K562 (cell line): ENCODE measurements at places on chromosomes 7 and 10.

- no peak for DNase-seq
Observed at GRCh38 chr7:4238861-4239260, 443.2 kb upstream of the FOXK1 start.

DNA sequence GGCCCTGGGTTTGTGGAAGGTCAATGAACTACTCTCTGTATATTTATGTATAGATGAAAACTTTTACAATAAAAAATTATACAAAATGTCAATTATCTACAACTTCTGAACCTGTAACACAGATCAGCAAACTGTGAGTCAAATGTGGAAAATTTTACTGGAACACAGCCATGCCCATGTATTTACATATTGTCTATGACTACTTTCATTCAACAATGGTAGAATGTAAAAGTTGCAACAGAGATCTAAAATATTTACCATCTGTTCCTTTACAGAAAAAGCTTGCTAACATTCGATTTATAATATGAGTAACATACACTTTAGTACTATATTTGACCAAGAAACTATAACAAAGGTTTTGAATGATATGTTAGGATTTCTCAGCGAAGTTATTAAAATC is 481.6 kb downstream of the PARD3 start:
- no peak for DNase-seq

DNA sequence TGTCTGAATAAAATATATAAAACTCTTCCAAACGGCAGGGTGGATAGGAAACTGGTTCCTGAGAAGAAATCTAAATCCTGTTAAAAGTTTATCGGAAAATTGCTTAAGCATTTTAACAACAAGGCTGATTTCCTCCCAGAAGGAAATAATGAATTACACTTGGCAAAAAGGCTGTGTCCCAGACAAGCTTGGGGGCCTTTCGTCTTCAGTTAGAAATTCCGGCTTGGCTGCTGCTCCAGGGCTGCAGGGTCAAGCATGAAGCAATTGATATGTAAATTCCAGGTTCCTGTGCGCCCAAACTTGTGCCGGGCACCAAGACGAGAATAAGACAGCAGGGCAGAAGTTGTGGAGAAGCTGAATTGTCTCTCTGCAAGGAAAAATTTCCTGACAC is 38.0 kb upstream of the LBX1 start:
- no peak for DNase-seq

DNA sequence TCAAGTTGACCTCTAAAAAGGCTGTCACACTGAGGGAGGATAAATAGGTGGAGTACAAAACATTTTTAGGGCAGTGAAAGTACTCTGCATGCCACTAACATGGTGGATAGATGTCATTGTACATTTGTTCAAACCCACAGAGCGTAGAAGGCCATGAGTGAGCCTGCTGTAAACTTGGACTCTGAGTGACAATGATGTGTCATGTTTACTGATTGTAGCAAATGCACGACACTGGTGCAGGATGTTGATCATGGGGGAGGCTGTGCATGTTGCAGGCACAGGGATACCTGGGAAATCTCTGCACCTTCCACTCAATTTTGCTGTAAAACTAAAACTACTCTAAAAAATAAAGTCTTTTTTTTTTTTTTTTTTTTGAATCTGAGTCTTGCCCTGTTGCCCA is 52.5 kb upstream of the GRID1 start:
- DNase-seq, result no peak

- no peak for DNase-seq
Observed at GRCh38 chr7:28225576-28225975, 45.0 kb upstream of the JAZF1 start.

- DNase-seq, result no peak
Observed at GRCh38 chr10:129029051-129029450, 438.0 kb upstream of the MGMT start.

DNA sequence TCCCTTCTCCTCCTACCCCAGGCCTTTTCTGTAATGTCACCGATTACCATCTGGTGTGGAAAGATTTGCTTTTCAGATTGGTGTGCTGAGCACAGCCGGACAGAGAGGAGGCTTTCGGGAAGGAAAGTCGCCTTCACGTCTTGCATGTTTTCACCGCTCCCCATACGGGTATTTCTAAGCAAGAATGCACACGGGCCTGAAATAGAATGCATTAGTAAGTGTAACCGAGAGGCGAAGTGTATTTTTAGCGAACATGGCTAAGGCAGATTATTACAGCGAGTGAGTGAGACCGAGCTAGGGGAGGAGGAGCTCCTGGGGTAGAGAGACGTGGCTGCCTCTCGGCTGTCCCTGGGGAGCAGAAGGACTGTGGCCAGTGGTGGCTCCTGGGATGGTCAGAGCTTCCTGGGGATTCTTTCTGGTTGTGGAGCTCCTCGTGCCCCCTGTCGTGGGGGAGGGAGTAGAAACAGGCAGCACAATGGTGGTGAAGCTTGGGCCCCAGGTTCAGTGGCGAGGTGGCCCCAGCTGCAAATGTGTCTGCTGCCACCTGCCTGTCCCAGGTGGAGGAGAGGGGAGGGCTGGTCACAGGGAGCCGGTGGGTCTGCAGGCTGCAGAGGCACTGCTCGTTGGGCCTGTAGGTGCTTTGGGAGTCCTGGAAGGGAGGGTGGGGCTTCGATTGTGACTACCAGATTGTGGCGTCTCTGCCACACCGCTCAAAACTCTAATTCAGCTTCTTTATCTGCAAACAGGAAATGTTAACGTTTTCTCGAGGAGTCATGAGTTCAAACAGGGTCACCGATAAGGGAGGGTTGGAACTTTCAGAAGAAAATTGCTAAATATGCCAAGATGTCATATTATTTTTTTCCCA is 135.8 kb downstream of the CAMK1D start:
- no peak for DNase-seq

DNA sequence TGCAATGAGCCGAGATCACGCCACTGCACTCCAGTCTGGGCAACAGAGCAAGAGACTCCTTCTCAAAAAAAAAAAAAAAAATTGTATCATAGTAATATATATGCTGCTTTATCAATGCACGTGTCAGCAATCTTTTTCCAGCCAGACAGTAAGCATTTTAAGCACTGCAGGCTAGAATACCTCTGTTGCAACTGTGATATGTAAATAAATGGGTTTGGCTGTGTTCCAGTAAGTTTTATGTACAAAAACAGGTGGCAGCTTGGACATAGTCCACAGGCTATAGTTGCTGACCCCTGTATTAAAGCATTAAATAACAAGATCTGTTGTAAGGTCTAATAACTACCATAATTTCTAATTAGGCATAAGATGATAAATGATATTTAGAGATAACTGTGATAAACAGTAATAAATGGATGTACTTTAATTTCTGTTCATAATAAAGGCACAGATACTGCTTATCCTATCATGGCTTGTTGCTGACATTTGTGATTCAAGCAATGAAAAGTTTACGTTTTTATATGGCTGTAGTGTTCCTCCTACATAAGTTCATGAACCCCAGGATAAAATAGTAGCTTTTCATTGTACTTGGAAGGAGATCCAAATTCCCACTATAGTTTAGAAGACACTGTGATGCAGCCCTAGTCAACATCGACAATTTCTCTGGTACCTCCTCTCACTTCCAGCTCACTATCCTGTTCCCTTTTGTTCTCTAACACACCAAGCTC is 161.4 kb downstream of the ELMO1 start:
- no peak for DNase-seq

- no peak for DNase-seq
Observed at GRCh38 chr10:62231371-62231770, 37.3 kb downstream of the RTKN2 start.

- no peak for DNase-seq
Observed at GRCh38 chr7:100786323-100786722, 41.0 kb downstream of the EPHB4 start.

- DNase-seq, result no peak
Observed at GRCh38 chr10:129679207-129679606, 212.2 kb downstream of the MGMT start.

GRCh38 chr10:72552857-72553256 is 73.0 kb downstream of the MICU1 start:
- DNase-seq, result no peak

- DNase-seq, result no peak
Observed at GRCh38 chr10:78700816-78701520, 367.8 kb upstream of the ZMIZ1 start.

GRCh38 chr7:105837765-105838626 is 38.4 kb downstream of the ATXN7L1 start:
- no peak for DNase-seq

- no peak for DNase-seq
Observed at GRCh38 chr10:120186506-120186905, 270.5 kb upstream of the PLPP4 start.

GRCh38 chr10:29522061-29522855 is 112.5 kb downstream of the SVIL start:
- no peak for DNase-seq

DNA sequence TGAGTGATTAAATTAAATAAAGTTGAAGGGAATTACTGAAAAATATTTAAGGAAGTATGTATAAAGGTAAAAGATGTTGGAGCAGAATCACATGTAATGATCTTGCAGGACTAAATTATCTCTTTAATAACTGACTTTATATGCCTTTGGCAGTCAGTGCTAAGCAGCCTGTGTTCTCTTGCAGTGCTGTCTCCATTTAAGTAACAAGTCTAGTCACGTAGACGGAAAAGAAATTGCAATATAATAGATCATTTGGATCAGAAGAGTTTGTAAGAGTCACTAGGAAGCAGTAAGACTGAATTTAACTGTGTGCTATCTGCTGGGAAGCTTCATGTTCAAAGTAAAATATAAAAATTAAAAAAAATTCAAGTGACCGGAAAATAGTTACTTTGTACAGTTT is 21.4 kb downstream of the BZW2 start:
- no peak for DNase-seq

DNA sequence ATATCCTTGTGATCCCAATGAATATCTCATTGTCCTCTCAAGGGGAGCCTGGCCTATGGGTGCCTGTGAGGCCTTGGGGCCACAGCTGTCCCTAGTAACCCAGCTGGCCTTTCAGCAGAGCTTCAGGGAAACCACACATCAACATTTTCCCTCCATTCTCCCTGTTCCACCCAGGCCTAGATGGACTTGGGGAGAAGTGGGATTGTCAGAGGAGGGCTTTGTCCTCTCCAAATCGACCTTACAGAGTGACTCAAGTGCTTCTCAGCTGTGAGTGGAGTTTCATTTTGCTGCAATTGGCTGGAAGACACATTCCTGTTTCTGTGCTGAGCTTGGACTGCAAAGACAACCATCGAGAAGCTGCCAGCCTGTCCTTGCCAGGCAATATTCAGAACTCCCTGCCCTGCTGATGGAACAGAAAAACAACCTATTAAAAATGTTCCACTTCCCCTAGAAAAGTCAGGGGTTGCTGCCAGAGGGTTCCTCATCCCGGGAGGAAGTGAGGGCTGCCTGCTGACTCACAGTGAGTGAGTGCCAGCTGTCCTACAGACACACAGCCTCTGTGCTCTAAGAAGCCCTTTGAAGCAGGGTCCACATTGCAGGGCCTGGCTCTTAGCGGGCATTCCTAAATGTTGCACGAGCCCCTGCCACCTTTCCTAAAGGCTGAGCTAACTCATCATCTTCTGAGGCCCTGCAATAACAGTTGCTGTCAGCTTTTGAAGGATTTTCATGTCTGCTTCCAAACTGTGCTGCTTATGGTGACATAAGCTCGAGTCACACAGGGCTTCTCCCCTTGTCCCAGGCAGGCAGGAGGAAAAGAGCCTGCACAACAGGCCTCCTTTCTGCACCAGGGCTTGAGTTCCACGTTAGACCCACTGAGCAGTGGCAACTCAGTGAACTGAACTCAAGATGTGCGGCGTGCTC is 20.5 kb downstream of the STRA8 start:
- DNase-seq, result no peak

DNA sequence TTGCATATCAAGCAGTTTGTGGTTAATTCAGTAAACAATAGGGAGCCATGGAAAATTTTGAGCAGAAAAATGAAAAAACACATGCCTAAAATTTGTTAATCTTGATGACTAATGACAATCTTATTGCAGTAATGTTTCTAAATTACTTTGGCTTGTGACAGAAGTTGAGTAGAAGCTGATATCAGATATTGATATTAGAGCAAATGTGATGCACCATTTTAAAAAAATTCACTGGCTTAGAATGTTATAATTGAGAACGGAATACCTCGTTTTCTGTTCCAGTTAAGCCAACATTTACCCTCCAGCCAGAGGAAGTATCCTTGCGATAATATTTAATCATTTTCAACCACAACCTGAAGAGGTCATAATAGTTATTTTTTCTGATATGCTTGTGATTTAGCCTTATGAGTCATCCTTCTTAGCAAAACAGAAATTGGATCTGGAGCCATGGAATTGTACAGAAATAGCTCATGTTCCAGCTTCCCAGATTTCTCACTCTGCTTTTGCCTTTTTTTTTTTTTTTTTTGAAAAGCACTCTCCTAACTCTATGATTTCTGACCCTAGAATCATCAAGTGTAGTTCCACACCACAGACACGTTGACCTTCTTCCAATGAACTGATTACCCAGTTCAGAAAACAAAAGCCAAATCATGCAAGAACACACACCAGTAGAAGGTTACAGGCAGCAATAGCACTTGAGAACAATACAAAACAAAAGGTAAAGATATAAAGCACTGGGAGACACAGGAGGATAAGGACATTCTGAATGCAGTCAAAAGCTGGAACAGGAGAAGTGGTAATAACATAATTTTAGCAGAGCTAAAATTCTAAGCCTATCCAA is 96.8 kb upstream of the PHYHIPL start:
- no peak for DNase-seq

DNA sequence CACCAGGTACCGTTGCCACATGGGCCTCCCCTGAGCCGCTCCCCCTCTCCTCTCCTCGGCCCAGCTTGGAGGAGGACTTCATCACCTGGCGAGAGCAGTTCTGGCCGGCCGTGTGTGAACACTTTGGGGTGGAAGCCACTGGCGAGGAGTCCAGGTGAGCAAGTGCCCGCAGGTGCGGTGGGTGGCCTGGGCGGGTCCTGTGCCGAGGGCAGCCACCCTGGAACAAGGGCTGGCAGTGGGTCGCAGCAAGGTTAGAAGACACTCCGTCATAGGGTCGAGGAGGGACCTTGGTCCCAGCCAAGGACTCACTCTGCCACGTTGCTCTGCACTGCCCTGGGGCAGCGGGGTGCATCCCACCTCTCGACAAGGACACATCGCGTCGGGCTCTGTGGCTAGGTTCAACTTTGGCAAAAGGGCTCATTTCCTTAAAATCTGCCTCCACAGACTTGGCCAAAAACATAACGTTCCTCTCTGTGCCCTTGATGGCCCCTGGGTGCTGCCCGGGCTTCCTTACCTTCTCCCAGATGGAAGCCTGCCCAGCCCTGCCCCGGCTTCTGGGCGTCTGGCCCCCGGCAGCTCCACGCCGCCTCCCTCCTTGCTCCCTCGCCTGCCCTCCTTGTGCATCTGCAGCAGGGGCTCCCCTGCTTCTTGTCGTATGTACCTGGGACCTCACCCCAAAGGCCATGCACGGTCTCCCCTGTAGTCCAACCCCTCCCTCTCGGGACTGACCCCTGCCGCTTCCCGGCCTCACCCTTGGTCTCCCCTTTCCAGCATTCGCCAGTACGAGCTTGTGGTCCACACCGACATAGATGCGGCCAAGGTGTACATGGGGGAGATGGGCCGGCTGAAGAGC is 12.7 kb downstream of the TMEM120A start:
- no peak for DNase-seq

GRCh38 chr7:155896531-155897263 is 84.4 kb upstream of the SHH start:
- no peak for DNase-seq
